ENCODE measurements at places on chromosomes 2 and 18. TPM values are rescaled to one million over a fixed set of nuclear protein-coding genes. Genes with fewer than 3 reads are reported as not detected.

Gene WDR43
- 69.5 TPM for total RNA-seq

Gene SRD5A2
- not detected for total RNA-seq

Gene CFC1
- not detected for total RNA-seq

Gene CRYGA
- not detected for total RNA-seq

Gene CYP27A1
- total RNA-seq: 45.1 TPM

Gene EIF2B4
- 61.0 TPM for total RNA-seq

Gene TSN
- 38.0 TPM for total RNA-seq

Gene IL36A
- not detected for total RNA-seq

Gene DPYSL5
- total RNA-seq: 0.39 TPM

Gene SCN1A
- total RNA-seq: not detected

Gene RND3
- total RNA-seq: 11.7 TPM

Gene RBM43
- 1.3 TPM for total RNA-seq

Gene LAMA3
- total RNA-seq: 4.2 TPM

Gene HMSD
- total RNA-seq: not detected

Gene RAB17
- total RNA-seq: 1.3 TPM

Gene TEKT4
- 0.14 TPM for total RNA-seq

Gene DSG3
- not detected for total RNA-seq

Gene LRRTM1
- 0.36 TPM for total RNA-seq

Gene IL36RN
- not detected for total RNA-seq

Gene SIX3
- total RNA-seq: not detected

Gene FAM110C
- total RNA-seq: not detected

Gene OSBPL6
- total RNA-seq: 36.2 TPM

Gene CD207
- 0.59 TPM for total RNA-seq

Gene NPAS2
- 8.7 TPM for total RNA-seq

Gene MAP3K19
- not detected for total RNA-seq

Gene RTP5
- not detected for total RNA-seq
